H4 (cell line): ENCODE measurements at places on chromosomes 3 and 15. TPM values are rescaled to one million over a fixed set of nuclear protein-coding genes. Genes with fewer than 3 reads are reported as not detected.

The PPIB gene
- 966 and 1,104 TPM in 2 replicates for total RNA-seq

The GOLGA6A gene
- total RNA-seq, result not detected in 2 replicates

The P3H2 gene
- 22.7 and 28.7 TPM in 2 replicates for total RNA-seq

The AQP9 gene
- not detected in 2 replicates for total RNA-seq
